PC-9 (cell line): ENCODE measurements at places on chromosomes 3 and 15. TPM values are rescaled to one million over a fixed set of nuclear protein-coding genes. Genes with fewer than 3 reads are reported as not detected.

DNA sequence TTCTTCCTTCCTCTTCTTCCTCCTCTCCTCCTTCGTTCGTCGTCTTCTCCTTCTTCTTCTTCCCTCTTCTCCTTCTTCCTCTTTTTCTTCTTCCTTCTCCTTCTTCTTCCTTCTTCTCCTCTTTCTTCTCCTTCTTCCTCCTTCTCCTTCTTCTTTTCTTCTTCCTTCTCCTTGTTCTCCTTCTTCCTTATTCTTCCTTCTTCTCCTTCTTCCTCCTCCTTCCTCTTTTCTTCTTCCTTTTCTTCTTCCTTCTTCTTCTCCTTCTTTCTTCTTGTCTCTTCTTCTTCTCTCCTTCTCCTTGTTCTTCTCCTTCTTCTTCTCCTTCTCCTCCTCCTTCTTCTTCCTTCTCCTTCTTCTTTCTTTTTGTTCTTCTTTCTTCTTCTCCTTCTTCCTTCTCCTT, 35.3 kb downstream of the SPG21 start:
- H3K27ac ChIP-seq: no peak overlapping the region
- H3K36me3 ChIP-seq: no peaks in the 10 kb centered on the region
- DNase-seq: no peak
- no peaks in the 10 kb centered on the region for H3K4me1 ChIP-seq
- no peak overlapping the region for H3K4me3 ChIP-seq

- no peak for DNase-seq
- no peaks in the 10 kb centered on the region for H3K27me3 ChIP-seq
- no peak overlapping the region for H3K4me3 ChIP-seq
Measured at GRCh38 chr3:17733215-17733614, 9.2 kb downstream of the TBC1D5 start.

Gene TFDP2
- total RNA-seq: 48.2 and 57.6 TPM in 2 replicates

DNA sequence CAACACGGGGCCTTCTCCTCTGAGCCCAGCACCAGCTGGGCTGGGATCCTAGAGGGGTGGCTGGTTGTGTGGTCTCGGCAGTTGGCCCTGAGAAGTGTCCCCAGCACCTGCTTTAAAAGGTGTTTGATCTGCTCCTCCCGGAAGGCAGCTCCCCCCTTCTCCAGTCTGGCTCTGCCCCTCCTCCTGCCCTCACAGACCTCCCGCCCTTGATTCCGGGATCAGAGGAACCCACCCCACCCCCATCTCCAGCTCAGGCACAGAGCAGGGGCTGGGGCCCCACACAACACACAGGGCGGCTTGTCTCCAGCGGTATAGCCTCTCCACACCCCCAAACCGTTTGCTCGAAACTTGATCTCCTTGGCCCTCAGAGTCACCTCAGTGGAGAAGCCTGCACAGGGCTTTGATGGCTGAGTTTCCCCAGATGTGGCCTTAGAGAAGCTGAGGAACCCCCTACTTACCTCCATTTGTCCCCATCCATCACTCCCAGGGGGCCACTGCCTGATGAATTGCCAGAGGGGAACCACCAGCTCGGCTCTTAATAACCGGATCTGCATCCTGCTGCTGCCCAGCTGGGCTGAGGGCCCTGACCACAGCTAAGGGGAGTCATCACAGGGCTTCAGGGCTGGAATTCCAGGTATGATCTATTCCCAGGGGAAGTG, 6.4 kb upstream of the STRA6 start:
- H3K36me3 ChIP-seq: no peaks in the 10 kb centered on the region
- peak; percentile 55 for DNase-seq
- no peaks in the 10 kb centered on the region for H3K27me3 ChIP-seq
- peak overlapping the region; percentile 69 for H3K27ac ChIP-seq

Gene PCOLCE2
- total RNA-seq: 1.5 and 2.5 TPM in 2 replicates

DNA sequence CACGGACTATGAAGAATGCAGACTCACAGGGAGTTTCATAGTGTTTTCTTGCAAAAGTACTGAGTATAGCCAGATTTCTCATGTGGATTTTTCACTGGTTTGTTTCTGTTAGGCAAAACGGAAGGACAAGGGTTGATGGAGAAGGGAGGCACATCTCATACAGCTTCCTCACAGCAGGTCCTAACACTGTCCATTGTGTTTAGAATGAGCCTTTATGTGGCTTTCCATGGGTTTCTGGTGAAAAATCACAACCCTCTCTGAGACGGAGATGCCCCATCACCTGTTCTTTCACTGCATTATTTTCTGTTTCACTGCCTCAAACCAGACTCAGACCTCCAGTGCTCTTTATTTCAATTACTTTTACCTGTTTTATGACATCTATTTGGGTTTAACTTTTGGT, 25.0 kb upstream of the LIPC start:
- no peak overlapping the region for H3K4me3 ChIP-seq
- DNase-seq: no peak
- H3K27ac ChIP-seq: no peak overlapping the region
- H3K27me3 ChIP-seq: no peaks in the 10 kb centered on the region
- no peaks in the 10 kb centered on the region for H3K36me3 ChIP-seq
- H3K4me1 ChIP-seq: peaks cover 6% of the 10 kb centered on the region; the same call in 1 of the 2 replicates

GRCh38 chr15:36977659-36978058, 122.7 kb downstream of the MEIS2 start:
- H3K36me3 ChIP-seq: no peaks in the 10 kb centered on the region
- no peaks in the 10 kb centered on the region for H3K4me1 ChIP-seq
- no peaks in the 10 kb centered on the region for H3K27me3 ChIP-seq
- no peak overlapping the region for H3K4me3 ChIP-seq
- H3K27ac ChIP-seq: no peak overlapping the region

- H3K36me3 ChIP-seq: no peaks in the 10 kb centered on the region
- H3K4me1 ChIP-seq: peaks cover 61% of the 10 kb centered on the region
- H3K27ac ChIP-seq: peak overlapping the region; percentile 100
- peak; percentile 85 for DNase-seq
Measured at GRCh38 chr15:58442122-58442521, 10.3 kb downstream of the LIPC start.

- no peak for DNase-seq
- H3K27ac ChIP-seq: no peak within 1 kb of the TSS
- H3K27me3 ChIP-seq: no peaks in the 10 kb centered on the region
- no peaks in the 10 kb centered on the region for H3K36me3 ChIP-seq
Measured at GRCh38 chr3:151203051-151203420, at the start of gene GPR171. TSS of gene GPR171 (minus strand) at chr3:151203216. CDS start at chr3:151199386, 3,830 bp downstream.

DNA sequence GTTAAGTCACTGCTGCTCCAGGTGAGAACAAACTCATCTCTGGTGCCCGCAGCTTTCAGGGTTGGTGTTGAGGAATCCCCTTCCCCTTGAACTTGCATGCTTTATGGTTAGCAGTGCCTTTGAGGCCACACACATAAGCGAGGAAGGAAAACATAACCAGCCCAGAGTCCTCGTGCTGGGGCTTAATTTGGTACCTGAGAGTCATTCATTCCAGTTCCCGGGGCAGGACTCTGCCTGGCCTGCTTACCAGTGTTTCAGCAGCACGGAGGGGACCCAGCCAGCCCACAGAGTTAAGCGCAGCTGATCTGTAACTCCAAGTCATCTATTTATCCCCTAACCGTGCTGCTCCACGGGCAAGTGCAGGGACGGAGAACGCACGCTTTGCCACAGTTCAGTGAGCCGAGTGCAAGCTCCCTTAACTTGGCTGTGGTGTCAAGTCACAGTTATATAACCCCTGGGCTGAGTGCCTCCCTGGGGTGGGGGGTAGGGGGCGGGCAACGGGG, 302.3 kb upstream of the ICE2 start:
- no peaks in the 10 kb centered on the region for H3K36me3 ChIP-seq
- no peak overlapping the region for H3K4me3 ChIP-seq
- DNase-seq: no peak
- H3K27me3 ChIP-seq: no peaks in the 10 kb centered on the region
- no peak overlapping the region for H3K27ac ChIP-seq

GRCh38 chr15:79003301-79003700, 58.5 kb upstream of the CTSH start:
- H3K27me3 ChIP-seq: no peaks in the 10 kb centered on the region
- peaks cover 27% of the 10 kb centered on the region for H3K4me1 ChIP-seq
- no peak for DNase-seq
- H3K4me3 ChIP-seq: no peak overlapping the region
- H3K36me3 ChIP-seq: no peaks in the 10 kb centered on the region
- H3K27ac ChIP-seq: no peak overlapping the region

Gene NAALADL2
- 10.6 and 12.8 TPM in 2 replicates for total RNA-seq

DNA sequence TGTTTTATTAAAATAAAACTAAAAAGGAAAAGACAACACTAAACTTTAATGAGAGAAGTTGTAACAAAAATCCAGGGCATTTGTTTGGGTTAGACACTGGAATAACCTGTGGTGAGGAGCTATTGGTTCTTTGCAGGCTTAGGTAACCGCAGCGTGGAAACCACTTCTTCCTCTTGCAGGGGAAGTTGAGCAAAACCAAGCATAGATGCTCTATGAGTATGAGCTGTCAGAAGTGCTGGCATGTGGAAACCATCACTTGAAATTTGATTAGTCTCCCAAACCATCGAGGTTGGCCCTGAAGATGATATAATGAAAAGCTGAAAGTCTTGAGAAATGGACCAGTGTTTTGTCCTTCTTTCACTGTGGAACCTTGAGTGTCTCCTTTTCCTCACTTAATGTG, 127.1 kb upstream of the RBMS3 start:
- no peak for DNase-seq
- H3K27ac ChIP-seq: no peak overlapping the region
- H3K27me3 ChIP-seq: no peaks in the 10 kb centered on the region
- no peaks in the 10 kb centered on the region for H3K4me1 ChIP-seq
- no peaks in the 10 kb centered on the region for H3K36me3 ChIP-seq

Gene TKT
- total RNA-seq: 1,726 and 2,016 TPM in 2 replicates

- H3K36me3 ChIP-seq: no peaks in the 10 kb centered on the region
- no peak overlapping the region for H3K4me3 ChIP-seq
- no peak for DNase-seq
- H3K27me3 ChIP-seq: no peaks in the 10 kb centered on the region
- H3K27ac ChIP-seq: peak overlapping the region; percentile 3; the same call in 1 of the 2 replicates
- H3K4me1 ChIP-seq: no peaks in the 10 kb centered on the region
Measured at GRCh38 chr3:177110895-177111294, 86.4 kb downstream of the TBL1XR1 start.

- H3K27me3 ChIP-seq: no peaks in the 10 kb centered on the region
- no peaks in the 10 kb centered on the region for H3K36me3 ChIP-seq
- DNase-seq: no peak
- no peak overlapping the region for H3K27ac ChIP-seq
- no peaks in the 10 kb centered on the region for H3K4me1 ChIP-seq
- no peak overlapping the region for H3K4me3 ChIP-seq
Measured at GRCh38 chr3:69490235-69490634, 104.3 kb upstream of the FRMD4B start.

Gene SERF2
- 612 and 779 TPM in 2 replicates for total RNA-seq

GRCh38 chr3:177126015-177126773, 71.1 kb downstream of the TBL1XR1 start:
- H3K27ac ChIP-seq: peak overlapping the region; percentile 7
- H3K4me3 ChIP-seq: no peak overlapping the region
- peaks cover 11% of the 10 kb centered on the region for H3K4me1 ChIP-seq
- no peaks in the 10 kb centered on the region for H3K27me3 ChIP-seq
- H3K36me3 ChIP-seq: peaks cover 72% of the 10 kb centered on the region

DNA sequence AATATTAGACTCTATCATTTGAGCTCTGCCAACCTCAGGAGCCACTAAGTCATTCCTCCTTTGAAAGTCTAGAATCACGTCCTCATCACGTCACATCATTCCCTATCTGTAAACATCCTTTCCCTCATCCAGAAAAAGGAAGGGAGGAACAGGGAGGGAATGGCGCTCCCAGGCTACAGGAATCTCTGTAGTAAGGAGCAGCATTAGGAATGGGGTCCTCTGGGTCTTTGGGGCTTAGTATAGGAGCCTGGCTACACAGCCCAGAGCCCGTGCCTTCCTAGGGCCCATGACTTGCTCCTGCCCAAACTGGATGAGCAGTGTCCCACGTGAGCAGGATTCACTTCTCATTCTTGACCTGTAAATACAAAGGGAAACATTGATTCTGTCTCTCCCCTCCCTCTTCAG, 1.6 kb downstream of the TAGLN3 start:
- H3K36me3 ChIP-seq: no peaks in the 10 kb centered on the region
- no peak overlapping the region for H3K27ac ChIP-seq
- DNase-seq: no peak
- H3K27me3 ChIP-seq: no peaks in the 10 kb centered on the region

DNA sequence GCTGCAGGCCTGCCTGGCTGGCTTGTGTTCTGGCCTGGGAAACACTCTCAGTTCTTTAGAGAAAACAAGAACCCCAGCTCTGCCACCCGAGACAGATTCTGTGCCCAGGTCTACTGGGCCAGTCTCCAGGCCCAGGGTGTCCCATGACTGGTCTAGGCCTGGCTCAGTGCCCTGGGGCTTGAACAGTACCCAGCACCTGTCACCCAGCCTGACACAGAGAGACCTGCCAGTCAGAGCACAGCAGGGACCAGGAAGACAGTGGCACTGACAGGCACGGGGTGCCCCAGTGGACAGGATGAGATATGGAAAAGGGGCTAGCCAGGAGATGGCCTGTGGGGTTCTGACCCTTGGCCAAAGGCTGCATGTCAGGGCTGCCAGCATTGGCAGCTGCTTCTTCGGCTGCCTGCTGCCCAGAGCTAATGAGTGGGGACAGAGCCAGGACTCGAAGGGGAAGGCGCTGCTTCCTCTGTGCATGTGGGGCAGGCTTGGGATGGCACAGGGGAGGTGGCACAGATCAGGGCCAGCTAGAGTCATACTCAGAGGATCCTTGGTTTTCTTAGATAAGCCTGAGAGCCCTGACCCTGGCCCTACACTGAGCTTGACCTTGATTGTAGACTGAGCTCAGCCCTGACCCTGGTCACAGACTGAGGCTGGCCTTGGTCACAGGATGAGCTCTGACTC, 15.1 kb downstream of the CCDC33 start:
- no peak overlapping the region for H3K4me3 ChIP-seq
- no peaks in the 10 kb centered on the region for H3K36me3 ChIP-seq
- no peak for DNase-seq
- no peaks in the 10 kb centered on the region for H3K27me3 ChIP-seq

Gene LRIG1
- not detected in 2 replicates for total RNA-seq

GRCh38 chr3:177385186-177385585, 187.9 kb upstream of the TBL1XR1 start:
- H3K4me1 ChIP-seq: 0 out of 2 replicates have a peak, but pooled peaks cover 8% of the 10 kb centered on the region
- H3K4me3 ChIP-seq: no peak overlapping the region
- H3K36me3 ChIP-seq: no peaks in the 10 kb centered on the region
- no peak for DNase-seq
- H3K27me3 ChIP-seq: no peaks in the 10 kb centered on the region

Gene SSUH2
- 1.6 and 6.1 TPM in 2 replicates for total RNA-seq

Gene C2CD4A
- 0.09 TPM in 1 of 2 replicates, not detected in the other for total RNA-seq

Gene SAMMSON
- total RNA-seq: not detected in 2 replicates

GRCh38 chr15:44633603-44634002, 29.9 kb downstream of the SPG11 start:
- H3K27ac ChIP-seq: peak overlapping the region; percentile 43; the same call in 1 of the 2 replicates
- H3K27me3 ChIP-seq: no peaks in the 10 kb centered on the region
- H3K36me3 ChIP-seq: 0 out of 2 replicates have a peak, but pooled peaks cover 6% of the 10 kb centered on the region
- H3K4me3 ChIP-seq: no peak overlapping the region
- no peak for DNase-seq
- no peaks in the 10 kb centered on the region for H3K4me1 ChIP-seq

- H3K4me1 ChIP-seq: no peaks in the 10 kb centered on the region
- H3K27me3 ChIP-seq: no peaks in the 10 kb centered on the region
- H3K27ac ChIP-seq: no peak overlapping the region
- no peak for DNase-seq
- no peak overlapping the region for H3K4me3 ChIP-seq
Measured at GRCh38 chr15:27884726-27885125, 214.4 kb downstream of the OCA2 start.

Gene PGBD4
- 1.8 and 2.0 TPM in 2 replicates for total RNA-seq
